ENCODE measurements at places on chromosomes 5 and 9.

DNA sequence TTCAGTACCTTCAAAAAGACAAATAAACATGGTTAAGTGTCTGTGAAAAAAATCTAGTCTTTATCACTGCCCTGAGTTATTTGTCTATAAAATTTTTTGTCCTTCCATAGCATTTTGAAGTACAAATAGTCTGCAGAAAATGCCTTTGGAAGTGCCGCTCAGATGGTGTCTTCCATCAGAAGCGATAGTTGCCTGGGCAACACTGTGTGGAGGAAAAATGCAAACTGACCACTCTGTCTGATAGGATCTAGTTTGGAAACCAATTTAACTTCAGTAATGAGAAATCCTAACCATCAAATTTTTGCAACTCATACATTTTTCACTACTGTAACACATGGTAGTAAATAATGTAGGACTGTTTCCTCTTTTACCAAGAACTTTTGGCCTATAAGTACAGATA, 449.9 kb downstream of the PRELID2 start:
- DNase-seq = no peak

- no peak for DNase-seq
These were observed 131.1 kb downstream of the ACTL7B start for GRCh38 chr9:108724652-108725051.

DNA sequence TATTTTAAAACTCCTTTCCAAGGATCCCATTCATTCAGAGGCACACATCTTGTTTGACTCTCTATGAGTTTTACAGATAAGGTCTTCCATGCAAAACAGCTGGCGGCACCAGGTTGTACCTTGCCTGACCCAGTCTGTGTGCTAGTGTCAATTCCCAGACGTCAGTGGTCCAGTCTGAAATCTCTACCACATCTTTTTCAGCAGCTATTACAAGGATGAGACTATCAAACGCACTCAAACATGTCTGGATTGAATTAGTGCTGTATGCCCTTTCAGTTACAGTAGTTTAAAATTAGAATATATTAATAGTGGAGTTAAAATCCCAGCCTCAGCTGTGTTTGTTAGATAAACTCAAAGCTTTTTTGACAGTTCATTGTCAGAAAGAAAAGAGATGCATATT, 11.7 kb downstream of the CDC14B start:
- no peak for DNase-seq

- no peak for DNase-seq
These were observed 23.7 kb upstream of the LRRC19 start for GRCh38 chr9:27029186-27029585.

GRCh38 chr5:64160201-64160600, 5.4 kb upstream of the RNF180 start:
- no peak for DNase-seq

GRCh38 chr5:54093081-54093492, 217.3 kb downstream of the ARL15 start:
- DNase-seq = no peak

DNA sequence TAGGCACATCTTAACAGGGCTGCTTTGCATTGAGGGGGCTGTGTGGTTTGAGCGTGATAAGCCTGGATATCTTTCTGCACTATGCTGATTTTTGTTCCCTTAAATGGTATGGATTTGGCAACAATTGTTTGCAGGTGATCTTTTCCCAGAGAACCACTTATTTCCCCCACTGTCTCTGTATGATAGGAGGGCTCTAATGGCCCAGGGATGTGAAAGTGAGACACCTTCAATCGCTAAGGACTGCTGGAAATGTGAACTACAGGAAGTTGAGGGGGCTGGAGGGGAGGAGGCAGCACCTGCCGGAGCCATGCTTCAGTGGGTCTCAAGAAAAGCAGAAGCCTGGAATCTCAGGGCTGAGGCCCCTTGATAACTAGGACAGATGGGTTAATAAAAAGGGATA, 29.4 kb downstream of the SYK start:
- DNase-seq = no peak

DNA sequence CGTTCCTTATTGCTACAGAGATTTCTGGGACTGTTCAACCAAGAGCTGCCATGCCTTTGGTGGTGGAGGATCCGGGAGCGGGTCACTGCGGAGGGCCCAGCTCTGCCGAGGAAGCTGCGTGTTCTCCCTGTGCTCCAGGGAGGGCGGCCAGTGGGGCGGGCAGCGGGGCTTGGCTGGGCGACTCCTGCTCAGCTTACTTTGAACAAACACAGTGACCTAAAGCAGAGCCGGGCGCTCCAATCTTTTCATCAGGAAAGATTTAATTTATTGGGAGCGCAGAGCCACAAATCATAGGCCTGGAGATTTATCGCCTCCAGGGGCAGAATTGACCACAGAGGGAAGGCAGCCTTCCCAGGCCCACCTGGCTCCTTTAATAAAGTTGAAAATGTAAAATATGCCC, 27.7 kb downstream of the LHX3 start:
- DNase-seq = no peak

Data from substantia nigra (tissue), 51 donors.